ENCODE measurements at places on chromosomes 2 and 18.

GRCh38 chr2:113277474-113278072 is 1.1 kb downstream of the PAX8 start:
- DNase-seq, result no peak

- peak; percentile 12 for DNase-seq
These were observed 188.2 kb upstream of the XIRP2 start for GRCh38 chr2:166700079-166700478.

DNA sequence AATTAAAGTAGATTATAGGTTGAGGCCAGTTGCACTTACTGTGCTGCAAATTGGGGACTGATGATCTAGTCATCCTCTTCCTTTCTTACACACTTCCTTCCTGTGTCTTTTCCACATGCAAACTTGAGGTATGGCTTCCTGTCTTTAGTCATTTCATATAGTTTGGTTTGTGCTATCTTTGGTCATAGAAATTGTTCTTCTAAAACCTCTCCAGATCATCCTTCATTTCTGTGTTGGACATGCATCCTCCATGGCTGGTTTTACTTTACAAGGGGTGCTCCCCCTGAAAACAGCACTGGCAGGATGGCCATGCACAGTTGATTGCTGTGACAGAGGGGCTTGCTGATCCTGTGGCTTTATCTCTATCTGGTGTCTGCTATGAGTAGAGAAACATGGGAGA is 36.5 kb downstream of the MGAT5 start:
- no peak for DNase-seq

- no peak for DNase-seq
These were observed 287.4 kb downstream of the NOL4 start for GRCh38 chr18:33937270-33937816.

DNA sequence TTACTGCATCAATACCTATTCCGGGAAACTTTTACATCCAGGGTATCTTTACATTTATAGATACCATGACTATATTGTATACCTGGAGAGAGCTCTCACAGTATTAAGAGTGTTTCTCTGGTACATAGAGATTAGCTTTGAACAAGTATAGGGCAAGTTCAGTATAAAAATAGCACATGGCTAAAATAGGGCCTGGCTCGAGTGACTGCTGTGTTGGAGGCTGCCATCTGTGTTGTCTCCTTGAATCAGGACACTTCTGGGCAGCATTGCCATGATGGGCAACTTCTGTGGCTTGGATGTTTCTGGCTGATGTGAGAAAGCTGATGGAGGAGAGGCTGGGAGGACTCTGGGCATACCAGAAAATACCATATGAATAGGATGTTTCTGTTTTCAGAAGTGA is 18.7 kb downstream of the ARHGAP28 start:
- no peak for DNase-seq

DNA sequence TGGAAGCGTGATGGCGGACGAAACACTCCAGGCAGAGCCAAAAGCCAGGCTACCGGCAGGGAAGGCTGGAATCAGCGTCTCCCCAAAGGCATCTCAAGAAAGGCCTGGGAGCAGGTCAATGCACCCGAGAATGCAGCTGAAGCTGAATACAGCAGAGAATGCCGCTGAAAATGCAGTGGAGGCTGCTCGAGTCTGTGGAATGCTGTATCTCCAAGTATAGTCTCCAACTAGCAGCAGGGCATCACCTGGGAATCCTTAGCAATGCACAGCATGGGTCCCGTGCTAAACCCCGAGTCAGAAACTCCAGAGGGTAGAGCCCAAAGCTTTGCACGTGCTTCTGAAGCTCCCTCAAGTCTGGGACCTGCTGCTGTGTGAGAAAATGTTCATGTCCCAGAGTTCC is 191.1 kb upstream of the ALKAL2 start:
- no peak for DNase-seq
